ELF-1 (cell line): ENCODE measurements at places on chromosomes 1 and 21.

DNA sequence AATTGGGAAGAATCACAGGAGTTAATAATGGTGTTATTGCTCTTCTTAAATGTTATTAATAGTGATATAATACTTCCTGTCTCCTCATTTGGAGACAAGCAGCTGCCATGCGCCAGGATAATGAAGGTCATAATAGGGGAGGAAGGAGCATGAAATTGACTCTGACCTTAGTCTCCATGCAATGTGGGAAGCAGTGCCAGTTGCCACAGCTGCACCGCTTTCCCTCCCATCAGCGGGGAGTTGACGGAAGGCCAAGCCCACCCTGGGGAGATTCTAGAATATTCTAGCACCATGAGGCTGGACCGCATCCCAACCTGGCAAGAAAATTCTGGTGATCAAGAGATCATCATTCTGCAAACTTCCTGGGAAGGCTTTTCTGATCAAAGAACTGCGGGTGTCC is 11.0 kb upstream of the OLIG1 start:
- DNase-seq: no peak

DNA sequence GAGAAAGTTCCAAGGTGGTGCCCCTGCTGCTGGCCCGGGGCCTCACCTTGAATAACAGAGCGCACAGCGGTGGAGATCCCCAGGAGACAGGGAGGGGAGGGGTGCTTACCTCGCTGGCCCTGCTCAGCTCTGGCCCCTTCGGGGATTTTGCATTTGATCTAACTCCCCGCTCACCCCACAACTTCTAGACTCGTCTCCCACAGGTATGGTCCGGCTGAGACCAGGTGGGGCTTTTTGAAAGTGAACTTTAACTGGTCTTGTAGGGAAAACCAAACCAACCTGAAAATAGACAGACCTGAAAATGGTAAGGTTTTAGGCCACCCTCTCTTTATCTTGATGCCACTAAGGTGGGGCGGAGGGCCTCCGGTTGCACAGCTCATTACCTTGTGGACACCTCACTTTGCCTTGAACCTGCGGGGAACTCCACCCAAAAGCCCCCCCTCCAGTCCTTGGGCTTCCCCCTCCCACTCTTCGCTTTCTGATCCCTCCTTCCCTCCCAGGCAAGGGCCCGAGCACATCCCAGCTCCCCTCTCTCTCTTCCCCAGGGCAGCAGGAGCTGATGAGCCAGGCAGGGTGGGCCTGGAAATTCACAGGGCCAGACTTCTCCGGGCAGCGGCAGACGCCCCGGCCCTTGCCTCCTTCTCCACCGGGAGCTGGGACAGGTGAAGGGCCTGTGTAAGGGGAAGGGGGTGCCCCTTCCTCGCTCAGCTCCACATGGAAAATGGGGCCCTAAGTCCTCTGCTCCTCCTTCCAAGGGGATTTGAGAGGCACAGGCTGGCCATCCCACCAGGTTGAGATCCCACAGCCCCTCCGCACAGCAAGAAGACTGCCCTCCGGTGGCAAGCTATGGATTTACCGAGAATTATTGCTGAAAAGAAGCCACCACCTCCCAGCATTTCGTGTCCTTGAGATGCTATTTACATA is 16.1 kb downstream of the TNFRSF8 start:
- DNase-seq: peak; percentile 88

- DNase-seq: peak; percentile 81
Observed at GRCh38 chr1:7558041-7558461, 213.0 kb upstream of the VAMP3 start.

GRCh38 chr1:227893300-227893948 is 54.3 kb downstream of the WNT9A start:
- peak; percentile 40 for DNase-seq

DNA sequence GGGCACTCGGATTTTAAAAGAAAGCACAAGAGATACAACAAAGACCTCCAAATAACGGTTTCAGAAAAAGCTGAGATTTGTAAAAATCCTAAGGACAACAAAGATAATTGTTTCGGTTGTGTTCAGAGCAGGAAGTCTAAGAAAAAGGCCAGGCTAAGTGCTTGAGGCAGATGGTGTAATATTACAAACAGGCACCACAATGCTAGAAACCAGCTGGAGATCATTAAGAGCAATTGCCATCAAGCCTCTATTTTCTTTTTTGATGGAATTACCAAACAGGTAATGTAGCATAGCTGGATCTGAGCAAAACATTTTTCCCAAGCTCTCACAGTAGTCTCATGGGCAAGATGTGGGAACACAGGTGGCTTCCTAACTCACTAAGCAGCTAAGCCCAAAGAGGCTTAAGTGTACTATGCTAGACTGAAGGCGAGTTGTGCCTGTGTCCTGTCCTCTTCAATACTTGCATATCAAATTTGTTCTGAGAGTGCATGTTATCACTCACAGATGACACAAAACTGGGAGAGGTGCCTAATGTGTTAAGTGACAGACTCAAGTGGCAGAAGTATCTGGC is 161.6 kb downstream of the GLUL start:
- DNase-seq: peak; percentile 44

DNA sequence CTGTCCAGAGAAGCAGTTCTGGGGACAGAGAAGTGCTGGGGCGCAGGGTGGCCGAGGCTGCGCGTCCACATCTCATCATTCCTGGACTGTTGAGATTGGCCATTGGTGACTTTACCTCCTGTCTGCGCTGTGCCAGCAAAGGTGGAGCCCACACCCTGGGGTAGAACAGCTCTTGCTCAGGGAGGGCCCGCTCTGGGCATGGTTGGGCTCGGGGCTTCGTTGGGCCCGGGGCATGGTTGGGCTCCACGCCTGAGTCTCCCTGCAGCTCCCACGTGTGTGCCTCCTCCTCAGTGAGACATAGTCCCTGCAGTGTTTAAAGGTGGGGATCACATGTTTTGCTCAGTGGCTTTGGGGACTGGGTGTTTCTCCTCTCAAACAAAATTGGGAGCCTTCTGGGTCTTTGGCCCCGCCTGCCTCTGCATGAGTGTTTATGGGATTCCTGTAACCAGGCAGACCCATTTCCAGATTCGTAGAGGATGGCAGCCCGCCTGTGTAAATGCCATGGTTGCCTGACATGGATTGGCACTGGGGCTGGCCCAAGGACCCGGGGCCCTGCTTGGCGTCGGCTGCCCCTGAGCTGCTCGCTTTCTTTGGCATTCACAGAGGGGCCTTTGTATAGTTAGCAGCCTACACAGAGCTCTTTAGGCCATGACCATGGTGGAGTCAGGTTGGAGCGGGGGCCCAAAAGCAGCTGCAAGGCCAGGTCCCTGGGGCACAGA is 104.6 kb downstream of the TLR5 start:
- DNase-seq: peak; percentile 61

DNA sequence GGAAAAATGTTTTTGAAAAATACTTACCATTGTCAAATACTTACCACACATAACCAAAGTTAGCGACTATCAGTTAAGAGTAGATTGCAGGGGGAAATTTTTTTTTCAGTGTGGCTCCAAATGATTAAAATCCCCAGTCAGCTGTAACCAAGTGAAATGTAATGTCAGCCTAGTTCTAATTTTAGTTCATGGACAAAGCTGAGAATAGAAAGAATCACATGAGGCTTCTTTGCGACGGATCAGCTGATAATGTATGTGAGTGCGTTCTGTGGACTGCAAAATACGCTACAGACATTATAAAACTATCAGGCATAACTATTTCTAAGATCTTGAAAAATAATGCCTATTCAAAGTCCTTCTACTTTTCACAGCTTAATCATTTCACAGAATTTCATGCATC is at the start of gene LRRC39:
TSS of gene LRRC39 (minus strand) at position 166 of the 400 bp plus-strand sequence. CDS start 9,740 bp downstream, outside the sequence.
- no peak for DNase-seq

- peak; percentile 23 for DNase-seq
Observed at GRCh38 chr1:109782514-109782913, 18.8 kb upstream of the EPS8L3 start.

- no peak for DNase-seq
Observed at GRCh38 chr1:33377756-33378155, 53.1 kb downstream of the PHC2 start.

DNA sequence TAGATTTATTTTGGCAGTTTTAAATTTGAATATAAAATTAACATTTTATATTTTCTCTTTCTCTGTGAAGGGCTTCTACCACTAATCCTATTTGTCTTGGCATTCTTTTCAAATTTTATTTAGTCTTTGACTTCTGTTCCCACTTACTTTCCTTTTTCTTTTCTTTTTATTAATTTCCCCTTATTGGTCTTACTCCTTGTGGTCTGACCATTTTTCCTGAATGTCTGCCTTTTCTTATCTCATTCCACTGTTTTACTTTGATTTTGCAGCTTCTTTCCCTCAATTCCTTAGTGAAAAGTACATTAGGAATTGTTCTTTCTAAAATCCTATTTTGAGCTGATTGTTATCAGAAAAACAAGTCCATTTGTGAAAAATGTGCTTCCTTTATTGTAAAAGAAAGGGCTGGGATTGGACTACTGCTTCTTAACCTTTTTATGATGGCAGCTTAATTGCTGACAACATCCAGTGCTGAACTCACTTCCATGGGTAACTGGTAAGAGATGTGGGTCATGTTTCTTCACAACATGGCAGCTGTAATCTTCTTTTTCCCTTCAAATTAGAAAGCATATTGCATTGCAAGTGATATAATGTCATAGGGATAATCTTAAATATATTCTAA is 284.6 kb downstream of the DNM3 start:
- no peak for DNase-seq

- DNase-seq: no peak
Observed at GRCh38 chr1:1270813-1271212, 2.8 kb downstream of the UBE2J2 start.

GRCh38 chr1:3543076-3544039 is 68.0 kb downstream of the MEGF6 start:
- DNase-seq: peak; percentile 90

DNA sequence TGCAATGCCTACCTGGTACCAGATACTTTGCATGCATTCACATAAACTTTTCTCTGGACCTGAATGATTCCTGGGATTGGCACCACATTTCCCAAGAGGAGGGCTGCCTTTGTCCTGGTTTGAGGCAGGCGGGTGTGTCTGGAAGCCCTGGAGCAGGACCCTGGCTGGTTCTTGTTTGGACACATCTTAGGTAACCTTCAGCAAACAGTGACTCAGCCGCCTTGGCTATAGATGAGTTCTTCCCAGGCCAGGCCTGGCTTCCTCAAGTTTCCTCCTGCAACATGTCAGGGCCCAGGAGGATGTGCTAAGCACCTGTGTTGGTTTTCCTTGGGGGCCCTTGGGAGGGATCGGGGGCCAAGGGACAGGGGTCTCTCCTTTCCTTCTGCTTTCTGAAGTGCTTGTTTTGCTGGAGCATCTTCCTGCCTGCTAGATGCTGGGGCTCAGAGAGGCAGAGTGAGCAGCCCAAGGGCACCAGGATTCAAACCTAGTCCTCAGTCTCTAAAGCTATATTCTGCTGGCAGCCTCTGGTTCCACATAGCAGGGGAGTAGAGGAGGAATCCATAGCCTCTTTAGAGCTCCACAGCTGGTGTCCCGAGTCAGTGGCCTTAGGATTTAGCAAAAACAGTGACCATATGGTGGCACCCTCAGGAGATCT is 38.2 kb downstream of the PAX7 start:
- DNase-seq: no peak

DNA sequence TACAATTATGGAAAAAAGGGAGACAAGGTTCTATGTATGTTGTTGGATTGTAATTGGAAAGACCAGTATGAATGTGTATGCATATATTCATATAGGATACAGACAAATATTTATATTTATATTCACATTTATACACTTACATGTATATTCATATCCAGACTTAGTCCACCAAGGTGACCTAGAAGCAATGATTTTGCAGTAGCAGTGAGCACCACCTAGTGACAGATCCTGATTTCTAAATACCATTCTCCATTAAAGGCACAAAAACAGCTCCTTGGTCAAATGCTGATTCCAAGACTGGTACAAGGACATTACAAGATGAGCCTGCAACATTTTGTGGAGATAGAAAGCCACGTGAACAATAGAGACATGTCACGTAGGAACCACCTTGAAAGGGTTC is 153.4 kb downstream of the SDCCAG8 start:
- DNase-seq: no peak

GRCh38 chr1:8864713-8865344 is 13.7 kb downstream of the ENO1 start:
- peak; percentile 3 for DNase-seq

GRCh38 chr21:26280775-26281174 is 110.2 kb upstream of the APP start:
- peak; percentile 19 for DNase-seq

- no peak for DNase-seq
Observed at GRCh38 chr1:197143276-197143675, 3.2 kb downstream of the ASPM start.

GRCh38 chr1:184990204-184990603 is 15.9 kb upstream of the NIBAN1 start:
- DNase-seq: no peak

- no peak for DNase-seq
Observed at GRCh38 chr1:208965351-208965750, 618.2 kb upstream of the CAMK1G start.

DNA sequence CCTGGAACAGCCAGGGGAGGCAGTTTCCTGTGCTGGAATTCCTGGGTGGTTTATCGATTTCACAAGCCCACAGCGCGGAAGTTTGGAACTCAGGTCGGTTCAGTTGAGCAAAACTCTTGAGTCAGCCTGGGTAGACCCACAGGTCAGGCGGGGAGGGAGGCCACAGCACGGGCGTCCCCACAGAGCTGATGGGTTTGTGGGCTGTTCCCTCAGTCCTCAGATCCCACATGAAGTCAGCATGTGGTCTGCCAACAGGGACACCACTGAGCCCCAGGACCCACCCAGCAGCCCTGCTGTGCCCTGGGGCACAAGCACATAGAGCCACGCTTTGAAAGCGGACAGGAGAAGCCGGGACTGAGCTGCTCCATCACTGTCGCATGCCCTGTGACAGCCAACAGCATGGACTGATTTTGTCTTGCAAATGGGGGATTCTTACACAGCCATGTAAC is 17.4 kb downstream of the BMP8A start:
- DNase-seq: peak; percentile 57

GRCh38 chr1:233509526-233509925 is 104.4 kb upstream of the KCNK1 start:
- no peak for DNase-seq

DNA sequence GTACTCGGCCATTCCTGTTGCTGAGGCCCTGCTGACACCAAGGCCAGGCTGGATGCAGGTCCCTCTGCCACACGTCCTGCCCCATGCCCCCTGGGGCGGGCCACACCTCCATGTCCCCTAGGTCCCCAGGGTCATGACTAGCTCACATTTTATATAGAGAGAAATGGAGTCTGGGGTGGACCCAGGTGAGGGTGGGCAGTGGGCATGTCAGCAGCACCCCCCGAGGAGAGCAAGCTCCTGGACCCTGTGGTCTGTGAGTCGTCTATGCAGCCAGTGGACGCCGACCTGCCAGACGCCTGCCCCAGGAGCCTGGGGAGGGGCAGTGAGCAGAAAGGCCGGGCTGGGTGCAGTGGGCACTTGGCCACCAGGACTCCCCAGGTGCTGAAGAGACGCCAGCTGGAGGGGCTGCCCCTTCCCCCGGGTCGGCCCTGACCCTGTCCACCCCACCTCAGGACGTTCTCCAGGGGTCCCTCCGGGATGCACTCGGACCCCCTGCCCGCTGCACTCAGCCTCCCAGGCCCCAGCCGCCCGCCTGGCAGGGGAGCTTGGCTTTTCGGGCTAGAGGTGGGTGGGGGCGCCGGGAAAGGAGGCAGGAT is 15.9 kb downstream of the SAMD11 start:
- no peak for DNase-seq
